Skin of body (tissue), 3 donors: ENCODE measurements at places on chromosomes 3 and 15. TPM values are rescaled to one million over a fixed set of nuclear protein-coding genes. Genes with fewer than 3 reads are reported as not detected.
A peak's percentile ranks its signal among the peaks of the same experiment; 100 is the strongest.

GRCh38 chr3:105274958-105275357 lies 91.8 kb upstream of the ALCAM start:
- DNase-seq, result no peak

DNA sequence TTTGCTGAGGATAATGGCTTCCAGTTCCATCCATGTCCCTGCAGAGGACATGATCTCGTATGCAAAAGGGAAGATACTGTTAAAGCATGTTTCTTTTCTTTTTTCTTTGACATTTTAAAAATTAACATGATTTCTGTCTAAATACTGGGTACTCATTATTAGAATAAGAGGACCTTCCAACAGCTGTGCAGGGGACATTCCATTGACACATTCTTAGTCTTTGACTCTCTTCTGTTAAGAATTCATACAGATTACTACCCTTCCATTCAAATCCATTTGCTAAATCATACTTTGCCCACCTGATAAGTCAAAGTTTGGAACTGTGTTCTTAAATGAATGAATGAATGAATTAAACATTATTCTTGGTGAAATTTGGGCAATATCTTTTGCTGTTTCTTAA lies 5.1 kb upstream of the CP start:
- DNase-seq, result no peak

DNA sequence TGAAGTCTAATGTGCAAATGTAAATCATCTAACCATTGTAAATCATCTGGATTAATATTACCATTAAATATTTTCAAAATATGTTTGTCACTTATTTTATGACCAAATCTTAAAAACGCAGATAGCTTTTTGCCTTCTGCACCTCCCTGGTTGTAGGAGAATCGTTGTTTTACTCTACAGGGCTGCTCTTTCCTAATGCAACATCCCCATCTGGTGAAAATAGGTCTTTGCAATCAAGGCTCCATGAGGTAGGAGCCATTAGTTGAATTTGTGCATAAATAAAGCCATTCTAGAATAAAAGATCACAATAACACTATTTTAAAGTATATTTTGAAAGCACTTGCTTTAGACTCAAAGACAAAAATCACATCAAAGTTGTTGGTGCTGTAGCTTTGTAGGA lies 535.6 kb upstream of the AGTR1 start:
- DNase-seq, result no peak

GRCh38 chr3:137071104-137071503 lies 113.3 kb downstream of the IL20RB start:
- no peak for DNase-seq

GRCh38 chr3:149442851-149443544 lies 31.5 kb upstream of the TM4SF4 start:
- peak; percentile 9 for DNase-seq

DNA sequence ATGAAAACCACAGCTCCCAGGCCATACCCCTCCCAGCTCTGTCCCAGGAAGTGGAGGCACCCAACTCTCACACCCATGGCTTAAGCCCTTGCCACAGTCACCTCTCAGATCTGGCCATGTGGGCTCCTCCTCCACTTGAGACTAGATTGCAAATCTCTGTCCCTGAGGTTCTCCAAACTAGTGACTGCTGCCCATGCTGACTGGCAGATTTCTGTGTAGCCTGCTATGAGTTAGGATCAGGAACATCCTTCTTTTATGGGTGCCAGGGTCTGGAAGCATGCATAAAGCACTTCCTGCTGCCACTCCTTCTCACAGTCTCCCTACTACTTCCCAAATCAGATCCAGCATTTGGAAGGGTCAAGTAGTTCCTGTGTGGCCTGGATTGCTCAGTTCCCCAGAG lies 59.6 kb upstream of the GOLIM4 start:
- no peak for DNase-seq

DNA sequence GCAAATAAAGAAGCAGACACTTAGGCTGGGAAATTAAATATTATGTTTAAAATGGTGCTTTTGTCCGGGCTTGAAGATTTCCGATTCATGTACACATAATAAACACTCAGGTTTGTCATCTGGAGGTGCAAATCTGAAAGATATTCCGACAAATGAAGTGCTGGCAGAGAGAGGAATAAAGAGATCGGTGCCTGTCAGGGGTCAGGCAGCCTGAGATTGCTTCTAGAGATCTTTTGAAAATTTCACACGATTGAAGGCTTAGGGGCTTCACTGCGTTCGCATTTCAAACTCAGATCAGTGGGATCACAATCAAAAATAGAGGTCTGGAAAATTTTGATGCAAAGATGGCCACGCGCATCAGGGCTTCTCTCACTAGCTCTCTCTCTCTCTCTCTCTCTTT lies 33.2 kb downstream of the NR2F2 start:
- no peak for DNase-seq

DNA sequence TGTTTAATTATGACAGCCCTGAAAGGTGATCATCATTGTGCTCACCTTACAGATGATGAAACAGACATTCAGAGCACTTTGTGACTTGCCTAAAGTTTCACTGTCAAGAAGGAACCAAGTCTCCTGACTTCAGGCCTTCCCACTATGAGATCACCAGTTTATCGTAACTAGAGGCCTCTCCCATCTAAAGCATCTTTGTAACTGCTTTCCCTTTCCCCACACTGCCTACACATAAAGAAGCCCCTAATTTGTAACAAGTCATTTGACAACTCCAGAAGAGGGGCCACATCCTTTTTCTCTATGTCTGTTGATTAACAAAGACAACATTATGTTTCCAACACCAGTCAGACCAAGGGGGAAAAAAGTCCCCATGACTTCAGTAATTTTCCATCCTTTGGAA lies 1.1 kb downstream of the KLHL6 start:
- no peak for DNase-seq

XYLB gene
- total RNA-seq, result 5.6 TPM
